ENCODE measurements at places on chromosomes 16 and 17.

- DNase-seq: no peak
These were observed 1.8 kb downstream of the ZC3H7A start for GRCh38 chr16:11794996-11795886.

- DNase-seq: no peak
These were observed 1404.1 kb downstream of the CDH11 start for GRCh38 chr16:63717806-63718205.

DNA sequence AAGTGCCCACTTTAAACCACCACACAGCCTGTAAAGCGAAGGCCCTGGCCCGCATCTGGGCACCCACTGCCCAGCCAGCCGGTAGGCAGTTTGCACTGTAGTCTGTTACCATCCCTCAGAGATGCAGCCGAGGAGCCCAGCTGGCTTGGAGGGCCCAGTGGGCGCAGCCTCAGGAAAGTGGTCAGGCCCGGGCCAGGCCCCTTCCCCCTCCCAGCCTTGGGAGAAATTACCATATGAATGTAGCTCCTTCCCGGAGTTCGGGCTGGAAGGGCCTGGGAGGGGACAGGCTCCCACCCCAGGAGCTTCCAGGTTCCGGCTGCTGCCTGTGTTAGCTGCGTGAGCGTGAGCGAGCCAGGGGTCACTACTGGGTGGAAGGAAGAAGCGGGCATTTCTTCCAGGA, 325.4 kb downstream of the SEC14L1 start:
- no peak for DNase-seq

GRCh38 chr16:22198547-22199293, 7.4 kb upstream of the EEF2K start:
- no peak for DNase-seq

DNA sequence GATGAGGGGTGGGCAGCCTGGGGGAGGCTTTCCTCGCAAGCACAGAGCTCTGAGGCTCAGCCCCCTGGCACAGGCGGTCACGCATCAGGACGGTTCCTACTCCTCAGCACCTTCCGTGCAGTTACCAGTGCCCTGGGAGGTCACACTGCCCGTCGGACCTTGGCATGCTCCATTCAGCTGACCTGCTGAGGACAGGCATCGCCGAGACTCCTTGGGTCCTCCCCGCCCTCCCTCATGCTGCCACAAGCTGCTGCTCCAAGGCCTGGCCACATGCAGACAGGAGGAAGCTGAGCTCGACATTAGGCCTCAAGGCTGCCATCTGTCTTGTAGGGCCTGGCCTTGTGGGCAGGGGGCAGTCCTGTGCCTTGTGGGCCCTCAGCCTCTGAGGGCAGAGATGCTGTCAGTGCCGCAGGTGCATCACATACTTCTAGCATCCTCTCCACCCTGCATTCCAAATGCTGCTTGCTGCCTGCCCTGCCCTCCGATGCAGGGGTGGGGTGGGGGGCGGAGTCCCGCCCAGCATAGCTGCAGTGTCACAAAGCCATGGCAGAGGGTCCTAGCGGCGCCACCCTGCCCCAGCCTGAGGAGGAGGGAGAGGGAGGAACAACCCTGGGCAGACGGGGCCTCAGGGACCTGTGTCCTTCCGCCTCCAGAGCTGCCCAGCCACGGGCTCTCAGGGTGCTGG, 9.3 kb downstream of the C16orf90 start:
- DNase-seq: no peak
